ENCODE measurements at places on chromosomes 6 and 20.

- DNase-seq = no peak
These were observed 390.6 kb upstream of the MARCKS start for GRCh38 chr6:113466526-113466925.

DNA sequence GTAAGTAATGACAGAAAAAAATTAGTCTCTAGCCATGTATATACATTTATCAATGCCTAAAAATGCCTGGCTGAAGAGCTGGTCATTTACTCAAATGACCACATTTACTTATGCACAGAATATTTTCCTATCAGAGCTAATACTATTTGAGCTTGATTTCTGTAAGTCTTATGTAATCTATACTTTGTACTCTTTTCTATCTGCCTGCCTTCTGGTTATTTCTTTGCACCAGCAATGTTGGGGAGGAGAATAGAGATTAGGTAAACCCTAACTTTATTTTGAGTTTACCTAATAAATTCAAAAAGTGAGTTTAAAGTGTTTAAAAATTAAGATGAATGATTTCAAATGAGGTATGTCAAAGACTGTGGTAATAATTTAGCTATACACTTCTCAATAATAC lies 3.7 kb downstream of the CALHM5 start:
- no peak for DNase-seq

GRCh38 chr6:4225161-4225872 lies 89.9 kb upstream of the ECI2 start:
- DNase-seq = no peak

DNA sequence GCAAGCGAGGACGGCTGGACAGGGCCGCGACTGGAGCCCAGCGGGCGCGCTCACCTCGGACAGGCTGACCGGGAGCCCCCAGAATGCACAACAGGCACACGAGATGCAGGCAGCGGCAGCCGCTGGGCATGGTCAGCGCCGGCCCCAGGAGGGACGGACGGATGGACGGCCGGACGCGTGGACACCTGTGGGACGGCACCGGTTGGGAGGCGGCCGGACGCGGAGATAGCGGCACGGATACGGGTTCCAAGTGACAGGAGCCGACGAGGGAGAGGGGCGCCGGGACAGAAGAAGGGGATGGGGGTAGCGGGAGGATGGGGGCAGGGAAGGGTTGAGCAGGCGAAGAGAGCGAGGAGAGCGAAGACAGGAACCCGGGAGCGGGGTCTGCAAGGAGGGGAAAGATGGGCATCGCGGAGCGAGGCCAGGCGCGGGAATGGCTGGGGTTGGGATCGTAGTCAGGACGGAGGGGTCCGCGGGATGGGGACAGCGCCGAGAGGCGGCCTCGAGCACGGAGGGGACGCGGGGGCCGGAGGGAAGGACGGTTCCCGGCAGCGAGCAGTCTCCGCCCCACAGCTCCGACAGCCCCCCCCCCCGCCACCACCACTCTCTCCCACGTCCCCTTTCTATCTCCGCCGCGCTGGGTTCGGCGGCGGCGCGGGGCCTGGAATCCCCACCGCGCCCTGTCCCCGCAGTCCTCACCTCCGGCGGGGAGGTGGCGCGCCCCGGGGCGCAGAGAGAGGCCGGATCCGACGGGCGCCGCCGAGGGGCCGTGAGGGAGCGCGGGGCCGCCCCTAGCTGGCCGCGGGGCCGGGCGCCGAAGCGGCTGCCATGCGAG lies 435 bp downstream of the DLK2 start:
- peak; percentile 15 for DNase-seq

DNA sequence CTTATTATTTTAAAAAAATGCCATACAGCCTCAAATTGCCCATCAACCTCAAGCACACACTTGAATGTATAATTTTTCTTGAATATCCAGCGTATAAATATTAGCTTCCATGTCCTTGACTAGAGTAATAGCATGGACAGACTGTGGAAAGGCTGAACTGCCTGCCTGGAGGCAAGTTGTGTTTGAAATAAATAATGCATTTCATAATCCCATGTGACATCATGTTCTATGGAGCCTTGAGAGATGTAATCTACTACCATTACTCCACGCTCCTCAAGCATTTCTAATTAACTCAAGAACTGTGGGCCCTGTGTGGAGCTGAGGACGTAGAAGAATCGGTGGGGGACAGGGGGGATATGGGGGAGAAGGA lies 94.2 kb downstream of the CDS2 start:
- DNase-seq = no peak

- no peak for DNase-seq
These were observed 192.2 kb upstream of the POU3F2 start for GRCh38 chr6:98641949-98642719.

DNA sequence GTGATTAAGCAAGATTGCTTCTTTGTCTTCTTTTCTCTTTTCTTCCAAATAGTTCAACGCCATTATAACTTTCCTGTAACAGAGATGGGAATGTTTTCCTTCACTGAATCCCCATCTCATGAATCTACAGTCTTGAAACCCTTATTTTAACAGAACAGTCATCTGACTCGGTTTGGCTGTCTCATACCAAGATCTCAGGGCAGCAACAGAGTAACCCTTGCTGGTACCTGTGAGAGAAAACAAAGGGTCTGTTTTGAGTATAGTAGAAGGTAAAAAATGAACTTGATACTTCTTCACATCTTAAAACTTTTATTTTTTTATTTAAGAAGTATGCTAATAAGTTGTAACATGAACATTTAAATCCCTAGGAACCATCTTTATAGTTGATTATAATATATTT lies 19.6 kb upstream of the DSE start:
- no peak for DNase-seq

GRCh38 chr6:35603326-35604202 lies 85.2 kb downstream of the FKBP5 start:
- no peak for DNase-seq

DNA sequence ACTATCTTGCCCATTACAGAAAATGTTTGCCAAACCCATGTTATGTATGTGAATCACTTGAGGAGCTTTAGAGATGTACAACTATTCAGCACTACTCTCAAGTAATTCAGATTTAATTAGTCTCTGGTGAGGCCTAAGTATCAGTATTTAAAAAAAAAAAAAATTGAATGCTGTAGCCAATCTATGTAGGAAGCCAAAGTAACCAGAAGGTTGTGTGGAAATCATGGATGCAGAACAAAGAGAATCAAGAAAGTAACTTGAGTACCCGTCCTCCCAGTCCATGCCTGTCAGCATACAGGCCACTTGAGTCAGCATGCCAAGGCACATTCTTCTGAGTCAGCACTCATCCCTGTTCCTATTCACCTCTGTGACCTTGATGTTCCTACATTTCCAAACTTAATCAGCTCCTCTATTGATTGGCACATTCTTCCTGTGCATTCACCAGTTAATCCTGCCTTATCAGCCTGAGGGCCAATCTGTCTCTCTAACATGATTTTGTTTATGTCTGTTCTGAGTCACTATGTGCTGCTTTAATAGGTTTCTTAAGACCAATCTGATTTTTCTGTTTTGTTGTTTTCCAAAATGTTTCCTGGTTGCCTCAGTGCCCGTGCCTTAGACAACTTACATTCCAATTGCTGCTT lies 165.6 kb downstream of the KCNQ5 start:
- DNase-seq = no peak
